ENCODE measurements at places on chromosomes 6 and 20. TPM values are rescaled to one million over a fixed set of nuclear protein-coding genes. Genes with fewer than 3 reads are reported as not detected.
A peak's percentile ranks its signal among the peaks of the same experiment; 100 is the strongest.

- no peak for DNase-seq
- H3K4me3 ChIP-seq = peak overlapping the region; percentile 37
- peaks cover 3% of the 10 kb centered on the region for H3K36me3 ChIP-seq
- H3K27ac ChIP-seq = no peak overlapping the region
Observed at GRCh38 chr20:22569353-22569752, 15.0 kb downstream of the FOXA2 start.

- no peak overlapping the region for H3K4me3 ChIP-seq
- H3K4me1 ChIP-seq = no peaks in the 10 kb centered on the region
- DNase-seq = no peak
- no peaks in the 10 kb centered on the region for H3K36me3 ChIP-seq
Observed at GRCh38 chr6:38476141-38476540, 163.6 kb downstream of the BTBD9 start.

Gene CCDC170
- 0.92 TPM for total RNA-seq

DNA sequence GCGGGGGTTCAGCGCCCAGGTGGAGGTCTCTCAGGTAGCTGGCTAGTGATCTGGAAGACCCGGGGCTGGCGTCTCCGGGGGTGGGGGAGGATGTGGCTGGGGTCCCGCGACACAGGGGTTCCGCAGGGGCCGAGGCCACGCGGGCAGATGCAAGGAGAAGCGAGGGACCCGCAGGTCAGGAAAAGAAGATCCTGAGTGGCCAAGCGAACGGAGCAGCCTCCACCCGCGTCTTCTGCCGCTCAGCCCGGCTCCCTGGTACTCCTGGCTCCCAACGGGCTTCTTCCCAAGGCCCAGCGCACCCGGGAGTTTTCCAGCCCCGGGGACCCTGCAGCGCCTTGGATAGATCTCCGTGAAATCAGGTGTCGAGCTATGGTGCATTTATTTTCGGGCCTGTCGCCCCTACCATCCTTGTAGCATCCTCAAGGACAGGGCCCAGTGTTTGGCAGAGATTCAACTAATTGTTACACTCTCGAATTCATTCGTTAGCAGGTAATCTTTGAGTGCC lies 682 bp upstream of the CHD6 start:
- peak overlapping the region; percentile 52 for H3K27ac ChIP-seq
- no peaks in the 10 kb centered on the region for H3K27me3 ChIP-seq
- DNase-seq = peak; percentile 40
- peak overlapping the region; percentile 87 for H3K4me3 ChIP-seq

GRCh38 chr6:39887692-39888450 lies 46.4 kb downstream of the MOCS1 start:
- no peaks in the 10 kb centered on the region for H3K27me3 ChIP-seq
- DNase-seq = peak; percentile 65
- H3K27ac ChIP-seq = peak overlapping the region; percentile 65
- H3K36me3 ChIP-seq = no peaks in the 10 kb centered on the region
- H3K4me3 ChIP-seq = no peak overlapping the region
- H3K4me1 ChIP-seq = peaks cover 5% of the 10 kb centered on the region

Gene DLK2
- not detected for total RNA-seq

Gene HLA-DMA
- total RNA-seq = 0.87 TPM

Gene NRSN1
- not detected for total RNA-seq

DNA sequence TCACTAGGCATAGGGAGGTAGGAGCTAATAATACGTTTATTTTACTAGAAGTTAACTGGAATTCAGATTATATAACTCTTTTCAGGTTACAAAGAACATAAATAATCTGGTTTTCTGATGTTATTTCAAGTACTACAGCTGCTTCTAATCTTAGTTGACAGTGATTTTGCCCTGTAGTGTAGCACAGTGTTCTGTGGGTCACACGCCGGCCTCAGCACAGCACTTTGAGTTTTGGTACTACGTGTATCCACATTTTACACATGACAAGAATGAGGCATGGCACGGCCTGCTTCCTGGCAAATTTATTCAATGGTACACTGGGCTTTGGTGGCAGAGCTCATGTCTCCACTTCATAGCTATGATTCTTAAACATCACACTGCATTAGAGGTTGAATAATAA lies 1.1 kb downstream of the HFE start:
- H3K36me3 ChIP-seq = no peaks in the 10 kb centered on the region
- H3K27ac ChIP-seq = peak overlapping the region; percentile 39
- H3K4me3 ChIP-seq = peak overlapping the region; percentile 67
- DNase-seq = no peak

DNA sequence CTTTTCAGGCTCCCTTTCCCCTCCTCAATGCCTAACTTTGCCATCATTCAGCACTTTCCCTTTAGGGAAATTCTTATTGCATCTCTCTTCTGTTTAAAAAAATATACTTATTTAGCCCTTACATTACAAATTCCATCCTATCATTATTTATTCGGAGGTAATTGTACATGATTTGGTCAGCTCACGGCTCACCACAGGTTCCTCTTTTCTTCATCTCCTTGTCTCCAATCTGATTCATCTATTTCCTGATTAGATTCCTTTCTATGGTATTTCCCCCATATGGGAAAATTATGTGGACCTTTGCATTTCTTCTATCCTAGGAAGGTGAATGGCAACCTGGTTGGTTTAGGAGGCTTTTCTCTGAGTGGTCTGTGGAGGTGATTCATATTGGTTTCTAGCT lies 12.9 kb upstream of the EMILIN3 start:
- no peaks in the 10 kb centered on the region for H3K4me1 ChIP-seq
- H3K27ac ChIP-seq = no peak overlapping the region
- DNase-seq = no peak

Gene FAM217A
- total RNA-seq = not detected

- peaks cover 18% of the 10 kb centered on the region for H3K4me1 ChIP-seq
- H3K4me3 ChIP-seq = no peak overlapping the region
Observed at GRCh38 chr20:2816583-2817340, 598 bp downstream of the TMEM239 start.

DNA sequence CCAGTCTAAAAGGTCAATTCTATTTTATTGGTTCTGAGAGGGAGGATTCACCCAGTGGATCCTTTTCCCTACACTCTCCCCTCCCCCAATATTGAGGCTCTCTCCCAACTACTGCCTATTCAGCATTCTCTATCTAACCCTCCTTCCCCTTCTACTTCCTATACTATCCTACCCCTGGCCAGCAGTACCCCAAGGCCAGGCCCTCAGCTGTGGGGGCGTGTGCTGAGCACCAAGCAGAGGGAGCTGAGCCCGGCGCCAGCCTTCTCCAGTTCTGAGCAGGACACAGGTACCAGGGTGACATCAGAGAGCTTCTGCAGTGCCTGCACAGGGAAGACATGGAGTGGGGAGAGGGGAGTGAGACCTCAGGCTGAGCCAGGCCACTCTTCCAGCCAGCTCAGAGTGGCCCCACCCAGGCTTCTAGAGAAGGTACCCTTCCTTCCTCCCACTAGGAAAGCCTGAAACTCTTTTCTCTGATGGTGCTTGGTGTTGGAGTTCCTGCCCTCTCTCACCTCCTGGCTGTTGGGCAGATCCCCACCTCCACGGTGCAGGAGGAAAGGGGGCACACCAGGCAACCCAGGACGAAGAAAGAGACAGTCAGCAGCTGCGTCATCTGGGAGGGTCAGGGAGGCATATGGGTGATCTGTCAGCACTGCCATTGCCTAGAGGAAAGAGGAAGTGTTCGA lies 1.9 kb downstream of the DDAH2 start:
- peaks cover 51% of the 10 kb centered on the region for H3K36me3 ChIP-seq
- H3K27me3 ChIP-seq = no peaks in the 10 kb centered on the region
- peak overlapping the region; percentile 59 for H3K27ac ChIP-seq
- no peak overlapping the region for H3K4me3 ChIP-seq
- peak; percentile 58 for DNase-seq

Gene AARS2
- 19.3 TPM for total RNA-seq

DNA sequence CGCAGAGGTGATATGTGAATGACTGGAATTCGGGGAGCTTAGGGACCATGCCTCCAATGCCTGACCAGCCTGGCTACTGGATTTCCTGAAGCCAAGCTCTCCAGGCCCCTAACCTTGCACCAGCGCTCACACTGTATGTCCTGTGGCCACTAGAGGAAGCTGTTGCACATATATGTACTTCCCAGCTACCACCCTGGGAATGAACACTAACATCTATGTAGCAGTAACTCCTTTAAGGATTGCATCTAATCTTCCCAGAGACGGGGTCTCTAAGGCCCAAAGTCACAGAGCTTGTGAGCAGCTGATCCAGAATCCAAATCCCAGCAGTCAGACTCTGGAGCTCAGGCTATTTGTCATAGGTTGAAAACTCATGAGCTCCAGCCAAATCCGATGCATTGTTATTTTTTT lies 20.4 kb upstream of the BPIFB1 start:
- H3K27ac ChIP-seq = peak overlapping the region; percentile 45
- H3K4me1 ChIP-seq = peaks cover 14% of the 10 kb centered on the region
- H3K27me3 ChIP-seq = no peaks in the 10 kb centered on the region
- H3K4me3 ChIP-seq = no peak overlapping the region
- peak; percentile 90 for DNase-seq
- no peaks in the 10 kb centered on the region for H3K36me3 ChIP-seq

GRCh38 chr6:97401533-97401932 lies 118.5 kb upstream of the MMS22L start:
- H3K4me3 ChIP-seq = no peak overlapping the region
- no peaks in the 10 kb centered on the region for H3K27me3 ChIP-seq
- H3K4me1 ChIP-seq = no peaks in the 10 kb centered on the region
- H3K36me3 ChIP-seq = no peaks in the 10 kb centered on the region

GRCh38 chr20:14208956-14209355 lies 128.5 kb downstream of the FLRT3 start:
- H3K36me3 ChIP-seq = no peaks in the 10 kb centered on the region
- H3K27me3 ChIP-seq = no peaks in the 10 kb centered on the region
- no peak for DNase-seq
- H3K27ac ChIP-seq = no peak overlapping the region

GRCh38 chr20:57104651-57105204 lies 161.7 kb downstream of the BMP7 start:
- no peak for DNase-seq
- no peak overlapping the region for H3K4me3 ChIP-seq
- H3K4me1 ChIP-seq = no peaks in the 10 kb centered on the region
- no peaks in the 10 kb centered on the region for H3K36me3 ChIP-seq

Gene ARFGEF3
- 44.6 TPM for total RNA-seq

Gene CDSN
- total RNA-seq = not detected

DNA sequence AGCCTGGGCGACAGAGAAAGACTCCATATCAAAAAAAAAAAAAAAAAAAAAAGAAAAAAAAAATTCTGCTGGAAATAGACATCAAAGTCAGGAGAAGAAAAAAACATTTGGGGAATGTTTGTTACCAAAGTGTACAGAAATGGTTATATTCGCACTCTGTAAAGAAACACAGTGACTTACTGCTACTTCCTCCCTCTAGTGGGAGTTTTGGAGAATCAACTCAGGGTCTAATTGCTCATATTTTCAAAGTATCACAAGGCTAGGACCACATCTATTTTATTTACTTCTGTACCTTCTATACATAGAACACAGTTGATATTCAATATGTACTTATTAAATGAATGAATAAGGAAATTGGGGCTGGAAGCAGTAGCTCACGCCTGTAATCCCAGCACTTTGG lies 24.4 kb downstream of the ARG1 start:
- H3K4me1 ChIP-seq = no peaks in the 10 kb centered on the region
- no peak overlapping the region for H3K4me3 ChIP-seq
- H3K27ac ChIP-seq = no peak overlapping the region
